ENCODE measurements at places on chromosomes 1 and 21.

DNA sequence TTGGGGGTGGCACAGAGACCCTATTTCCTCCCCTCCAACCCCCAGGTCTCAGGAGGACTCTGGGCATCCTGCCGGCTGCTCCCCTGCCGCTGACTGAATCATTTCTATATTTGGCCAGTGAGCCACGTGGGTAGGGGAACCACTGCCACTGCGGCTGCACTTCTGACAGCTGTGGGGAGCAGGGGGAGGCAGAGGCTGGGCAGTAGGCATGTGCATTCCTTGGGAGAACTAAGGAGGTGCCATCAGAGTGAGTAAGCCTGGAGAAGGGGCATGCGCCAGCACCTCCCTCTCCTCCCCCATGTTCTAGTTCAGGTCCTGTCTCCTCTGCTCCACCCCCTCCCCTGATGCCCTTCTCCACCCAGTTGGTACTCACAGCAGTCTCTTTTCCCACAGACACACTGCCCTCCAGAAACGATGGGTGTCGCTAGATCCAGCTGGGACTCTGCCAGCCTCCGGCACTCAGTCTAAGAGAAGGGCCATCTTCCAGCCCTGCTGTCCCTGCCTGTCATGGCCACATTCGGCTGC lies 12.0 kb downstream of the PPFIA4 start:
- no peak for DNase-seq

DNA sequence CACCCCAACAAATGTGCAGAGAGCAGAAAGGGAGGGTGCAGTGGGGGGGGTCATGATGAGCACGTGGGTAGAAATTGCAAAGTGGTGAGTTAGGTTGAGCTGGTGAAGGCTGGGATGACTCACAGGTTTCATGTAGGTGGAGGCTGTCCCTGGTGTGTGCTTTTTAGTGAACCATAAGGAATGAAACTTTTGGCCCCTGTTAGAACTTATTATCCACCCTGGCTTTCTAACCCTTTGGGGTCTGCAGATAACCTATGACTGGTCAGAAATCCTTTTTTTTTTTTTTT lies 46.9 kb downstream of the DOP1B start:
- no peak for DNase-seq

- no peak for DNase-seq
Measured at GRCh38 chr21:38493549-38494250, 4.6 kb downstream of the ERG start.

GRCh38 chr1:66521721-66522365 lies 12.1 kb upstream of the SGIP1 start:
- no peak for DNase-seq

All from activated T-helper 1 cell treated with anti-CD3 and anti-CD28 coated beads, Interleukin-12 subunit alpha, Interleukin-12 subunit beta, Interleukin-2, Interleukin-4 antibody, amounts not matched to agents 30 ng/mL and 10 ng/mL and 1 ng/mL, durations not matched to agents 14 hours and 24 hours and 36 hours (primary cell).